Memory B cell (primary cell): ENCODE measurements at places on chromosomes 3 and 15.

- DNase-seq: no peak
These were observed 47.1 kb upstream of the MAPKBP1 start for GRCh38 chr15:41727143-41727542.

DNA sequence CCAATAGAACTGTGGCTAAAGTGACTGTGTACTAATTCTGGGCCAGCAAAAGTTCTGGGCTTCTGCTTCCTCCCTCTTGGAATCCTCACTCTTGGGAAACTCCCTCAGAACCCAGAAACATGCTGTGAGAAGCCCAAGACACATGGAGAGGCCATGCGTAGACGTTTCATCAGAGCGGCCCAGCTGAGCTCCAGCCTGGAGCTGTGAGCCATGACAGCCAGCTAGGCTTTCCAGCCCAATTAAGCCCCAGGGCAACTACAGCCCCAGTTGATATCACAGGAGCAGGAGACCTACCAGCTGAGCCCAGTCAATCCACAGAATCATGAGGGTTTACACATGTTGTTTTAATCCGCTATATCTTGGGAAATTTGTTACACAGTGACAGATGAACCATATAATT lies 43.6 kb upstream of the CNOT10 start:
- no peak for DNase-seq

DNA sequence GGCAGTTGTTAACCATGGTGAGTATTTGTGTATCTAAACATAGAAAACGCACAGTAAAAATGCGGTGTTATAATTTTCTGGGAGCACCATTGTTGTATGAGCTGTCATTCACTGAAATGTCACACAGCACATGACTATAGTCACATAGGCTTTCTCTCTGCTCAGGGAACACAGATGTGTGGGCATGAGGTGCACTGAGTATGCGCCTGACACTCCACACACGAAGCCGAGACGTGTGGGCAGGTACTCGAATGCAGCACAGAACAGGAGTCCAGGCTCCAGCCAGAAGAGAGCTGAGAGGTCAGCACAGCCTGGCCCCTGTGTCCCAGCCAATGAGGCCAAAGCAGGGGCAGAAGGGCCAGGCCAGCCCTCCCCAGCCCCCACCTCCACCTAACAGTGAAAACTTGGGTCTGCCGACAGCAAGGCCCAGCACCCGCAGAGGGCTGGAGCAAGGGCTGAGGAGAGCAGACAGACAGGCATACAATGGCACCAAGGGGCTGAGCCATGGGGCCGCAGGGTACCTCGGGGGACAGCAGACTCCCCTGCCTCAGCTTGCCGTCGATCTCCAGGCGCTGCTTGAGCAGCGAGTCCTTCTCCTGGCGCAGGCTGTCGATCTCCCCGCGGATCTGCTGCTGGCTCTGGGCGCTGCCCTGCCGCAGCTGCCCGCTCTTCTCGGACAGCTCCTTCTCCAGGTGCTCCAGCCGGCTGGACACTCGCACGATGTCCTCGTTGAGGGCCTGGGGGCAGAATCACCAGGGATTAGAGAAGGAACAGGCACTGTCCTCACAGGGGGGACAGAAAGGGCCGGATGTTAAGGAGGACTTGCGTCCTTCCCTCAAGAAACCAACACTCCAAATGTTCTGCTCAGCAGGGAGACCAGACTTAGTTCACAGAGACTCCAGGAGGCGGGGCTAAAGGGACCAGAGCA lies 24.0 kb downstream of the KIF7 start:
- no peak for DNase-seq

- DNase-seq: no peak
These were observed 186.2 kb downstream of the GOLGA6L6 start for GRCh38 chr15:20355256-20355868.

DNA sequence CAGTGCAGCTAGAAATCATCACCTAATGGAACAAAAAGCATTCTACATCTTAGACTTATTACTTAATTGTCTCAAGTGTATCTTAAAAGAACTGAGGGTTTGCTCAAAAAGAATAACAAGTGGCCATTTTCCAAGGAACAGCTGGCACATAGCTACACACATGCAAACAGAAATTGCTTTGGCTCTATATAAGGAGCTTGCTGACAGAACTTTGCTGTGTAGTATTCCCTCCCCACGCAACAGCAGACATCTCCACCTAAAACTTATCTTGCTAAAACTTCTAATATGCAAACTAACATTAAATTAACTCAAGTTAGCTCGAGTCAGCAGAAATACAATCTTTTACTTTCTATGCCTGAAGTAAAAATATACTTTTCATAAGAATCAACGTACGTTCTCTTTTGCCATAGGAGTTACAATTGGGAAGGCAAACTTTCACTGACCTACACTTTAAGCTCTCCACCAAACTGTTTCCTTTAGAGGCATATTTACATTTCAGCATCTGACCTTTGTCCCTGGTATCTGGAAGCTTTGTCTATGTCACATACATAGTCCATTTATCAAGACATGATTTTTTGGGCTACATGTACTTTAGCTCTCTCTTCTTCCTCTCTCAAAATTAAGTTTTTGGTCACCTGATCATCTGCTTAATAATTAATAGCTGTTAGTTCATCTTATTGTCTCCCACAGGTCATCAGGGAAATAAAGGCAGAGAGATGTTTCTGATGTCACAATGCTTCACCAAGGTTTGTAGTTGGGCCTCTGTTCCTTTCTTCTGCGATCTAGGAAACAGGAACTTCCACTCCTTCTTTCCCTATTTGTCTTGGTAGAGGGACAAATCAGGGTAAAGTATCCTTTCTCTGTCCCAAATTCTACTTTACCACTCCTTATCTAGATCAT lies 163.4 kb upstream of the AGTR1 start:
- no peak for DNase-seq

- peak; percentile 50 for DNase-seq
These were observed at the start of gene GPR176 for GRCh38 chr15:39919748-39920509. GPR176 (minus strand) TSS chr15:39920266; CDS start chr15:39920026, 240 bp downstream.
